ENCODE measurements at places on chromosomes 5 and 9.
A peak's percentile ranks its signal among the peaks of the same experiment; 100 is the strongest.

GRCh38 chr9:77926371-77926878, 105.2 kb downstream of the GNAQ start:
- no peak for DNase-seq

- DNase-seq = no peak
Measured at GRCh38 chr5:8396246-8396645, 527.3 kb downstream of the MTRR start.

DNA sequence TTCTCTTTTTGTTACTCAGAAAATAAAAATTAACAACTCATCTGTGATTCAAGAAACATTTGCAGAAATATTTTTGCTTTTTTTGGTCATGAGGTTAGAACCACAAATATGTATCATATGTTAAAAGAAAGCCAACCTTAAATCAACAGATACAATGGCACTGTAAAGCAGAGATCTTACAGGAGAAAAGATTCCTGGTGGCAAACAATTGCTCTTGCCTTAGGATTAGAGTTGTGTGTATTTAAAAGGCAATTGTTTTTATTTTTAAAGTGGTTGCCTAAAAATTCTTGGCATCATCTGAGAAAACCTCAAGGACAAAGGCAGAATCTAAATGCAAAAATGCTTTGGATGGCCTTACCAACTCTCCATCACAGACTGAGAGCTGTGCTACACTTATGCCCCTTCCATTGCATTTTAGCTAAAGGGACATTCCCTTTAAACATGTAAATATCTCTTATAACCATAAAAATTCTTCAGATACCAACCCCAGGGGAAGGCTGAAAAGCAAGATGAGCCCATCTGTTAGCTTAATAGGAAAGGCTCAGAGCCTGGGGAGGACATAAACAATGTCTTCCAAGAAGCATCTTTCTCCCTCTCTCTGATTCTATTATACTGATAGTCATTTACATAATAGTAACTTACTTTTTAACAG, 100.4 kb downstream of the FAM114A2 start:
- no peak for DNase-seq

GRCh38 chr5:35354751-35355150, 124.5 kb upstream of the PRLR start:
- no peak for DNase-seq

- no peak for DNase-seq
Measured at GRCh38 chr9:4225291-4226028, 74.4 kb downstream of the GLIS3 start.

GRCh38 chr5:166507810-166508425, 1783.5 kb upstream of the WWC1 start:
- DNase-seq = no peak

DNA sequence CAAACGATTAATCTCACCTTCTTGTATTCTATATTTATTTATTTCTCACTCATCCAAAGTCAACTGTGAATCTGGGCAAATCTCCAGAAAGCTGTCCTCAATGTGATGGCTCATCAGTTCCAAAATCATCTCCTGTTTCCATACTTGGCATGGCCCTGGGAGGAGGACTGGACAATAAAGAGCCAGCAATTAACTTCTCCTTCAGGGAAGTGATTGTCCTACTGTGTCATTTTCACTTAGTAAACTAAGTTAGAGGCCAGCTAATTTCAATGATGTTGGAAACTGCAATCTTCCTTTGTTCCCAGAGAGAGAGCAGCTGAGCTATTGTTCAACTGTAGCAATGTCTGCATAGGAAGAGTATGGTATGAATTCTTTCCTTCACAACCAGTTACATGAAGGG, 17.5 kb downstream of the CDH12 start:
- DNase-seq = no peak

DNA sequence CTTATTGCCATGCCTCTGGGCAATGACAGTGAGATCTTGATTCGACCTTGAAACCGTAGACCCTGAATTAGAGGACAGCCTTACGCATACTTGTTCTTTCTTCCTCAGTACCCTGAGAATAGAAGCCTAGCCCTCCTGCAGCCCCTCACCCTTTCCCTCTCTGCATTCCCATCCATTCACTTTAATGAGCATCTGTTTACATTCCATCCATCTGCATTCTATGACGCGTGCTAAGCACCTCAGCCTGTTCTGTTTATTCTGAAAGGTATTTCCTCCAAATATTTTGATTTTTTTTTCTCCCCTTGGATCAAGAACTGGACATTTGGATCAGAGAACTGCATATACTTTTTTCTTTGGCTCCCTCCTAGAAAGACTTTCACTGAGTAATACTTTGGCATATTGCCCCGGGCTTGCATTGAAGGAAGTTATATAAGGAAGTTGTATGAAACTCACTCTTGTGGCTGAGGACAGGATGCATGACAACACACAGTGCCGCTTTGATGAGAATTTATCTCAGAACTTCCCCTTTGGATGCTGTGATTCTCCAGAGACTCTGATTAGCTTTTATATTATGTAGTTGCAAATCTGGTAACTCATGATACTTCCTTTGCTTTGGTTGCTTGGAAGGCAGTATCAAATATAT, 15.7 kb downstream of the TMEM8B start:
- no peak for DNase-seq

- no peak for DNase-seq
Measured at GRCh38 chr9:108185613-108186012, 670.2 kb downstream of the ACTL7B start.

GRCh38 chr5:14917719-14918118, 46.1 kb upstream of the ANKH start:
- no peak for DNase-seq

DNA sequence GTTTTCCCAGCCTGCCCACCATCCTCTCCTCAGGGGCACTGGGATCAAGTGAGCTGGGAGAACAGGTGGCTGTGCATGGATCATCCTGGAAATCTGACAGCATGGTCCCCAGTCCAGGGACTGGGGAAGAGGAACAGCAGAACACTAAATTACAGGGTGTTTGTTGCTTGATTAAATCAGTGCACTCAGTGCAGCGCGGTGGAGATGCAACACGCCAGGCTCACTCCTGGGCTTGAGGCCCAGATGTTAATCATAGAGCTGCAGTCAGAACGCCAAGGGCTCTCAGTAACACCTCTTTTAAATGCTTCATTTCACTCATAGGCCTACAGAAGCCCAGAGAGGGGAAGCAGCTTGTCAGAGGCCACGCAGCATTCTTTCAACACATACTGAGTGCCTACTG, 14.2 kb upstream of the LARP1 start:
- DNase-seq = no peak

GRCh38 chr5:149048811-149049210, 14.1 kb downstream of the SH3TC2 start:
- DNase-seq = no peak

- no peak for DNase-seq
Measured at GRCh38 chr5:149881874-149882273, 62.7 kb downstream of the PDE6A start.

- no peak for DNase-seq
Measured at GRCh38 chr5:43357878-43358281, 44.7 kb upstream of the HMGCS1 start.

DNA sequence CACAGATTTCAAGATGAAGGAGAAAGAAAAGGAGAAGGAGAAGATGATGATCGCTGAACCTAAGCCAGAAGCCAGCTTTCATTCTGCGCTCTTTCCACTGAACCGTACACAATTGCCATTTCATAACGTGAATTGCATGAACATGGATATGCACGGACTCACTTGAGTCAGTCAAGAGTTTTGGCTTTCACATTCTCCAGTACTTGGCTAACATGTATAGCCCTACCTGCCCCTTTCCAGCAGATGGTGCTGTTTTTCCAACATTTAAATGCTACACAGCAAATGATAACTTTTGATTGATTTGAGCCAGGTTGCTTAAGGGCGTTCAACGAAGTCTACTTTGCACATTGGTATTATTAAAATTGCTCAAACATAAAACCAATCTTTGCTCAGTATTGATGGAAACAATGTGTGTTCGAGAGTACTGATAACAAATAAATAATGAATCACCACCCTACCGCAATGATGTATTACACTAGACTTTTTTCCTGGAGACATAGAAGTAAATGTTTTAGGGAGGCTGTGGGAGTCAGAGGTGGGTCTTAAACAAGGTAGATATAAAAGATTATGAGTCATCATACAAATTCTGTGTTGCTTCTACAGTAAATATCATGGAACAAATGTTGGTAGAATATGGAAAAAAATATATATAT, 196.4 kb downstream of the TRPM3 start:
- DNase-seq = peak; percentile 26

DNA sequence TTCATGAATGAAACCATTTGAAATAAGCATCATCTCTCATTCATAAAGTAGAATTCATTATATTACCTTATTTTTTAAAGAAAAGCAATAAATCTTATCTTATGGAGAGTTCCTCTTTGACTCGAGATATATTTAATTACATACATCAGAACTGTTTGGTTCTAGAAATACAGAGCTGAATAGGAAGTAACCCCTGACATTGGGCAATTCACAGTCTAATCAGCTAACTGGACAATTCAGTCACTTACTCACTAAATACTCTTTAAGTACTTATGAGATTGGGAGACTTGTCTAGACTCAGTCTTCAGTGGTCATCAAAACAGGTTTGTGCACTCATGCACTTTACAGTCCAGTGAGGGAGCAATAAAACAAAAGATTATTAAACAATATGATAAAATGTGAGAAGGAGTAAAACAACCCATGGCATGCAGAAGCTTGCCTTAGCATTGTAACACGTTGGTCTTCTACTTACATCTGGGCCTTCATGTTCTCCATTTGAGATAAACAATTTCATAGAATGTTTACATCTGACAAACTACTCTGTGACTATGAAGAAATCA, 11.5 kb upstream of the FBXO38 start:
- no peak for DNase-seq

DNA sequence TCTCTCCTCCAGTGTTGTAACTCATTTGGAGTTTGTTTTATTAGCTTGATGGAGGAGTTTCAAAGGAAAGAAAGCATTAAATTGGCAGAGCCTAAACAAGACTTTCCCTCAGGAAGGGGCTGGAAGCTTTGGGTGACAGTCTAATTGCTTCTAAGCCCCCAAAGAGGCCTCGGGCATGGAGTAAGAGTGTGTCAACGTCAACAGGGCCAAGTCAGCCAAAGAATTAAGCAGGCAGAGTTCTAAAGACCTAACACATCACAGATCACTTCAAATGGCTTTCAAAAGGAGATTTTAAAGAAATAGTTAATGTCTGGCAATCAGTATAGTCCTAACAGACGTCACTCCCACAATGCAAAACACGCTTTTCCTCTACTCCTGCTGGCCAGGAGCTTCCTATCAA, 234.5 kb downstream of the EFNA5 start:
- no peak for DNase-seq

GRCh38 chr5:14212838-14213237, 69.7 kb downstream of the TRIO start:
- no peak for DNase-seq

DNA sequence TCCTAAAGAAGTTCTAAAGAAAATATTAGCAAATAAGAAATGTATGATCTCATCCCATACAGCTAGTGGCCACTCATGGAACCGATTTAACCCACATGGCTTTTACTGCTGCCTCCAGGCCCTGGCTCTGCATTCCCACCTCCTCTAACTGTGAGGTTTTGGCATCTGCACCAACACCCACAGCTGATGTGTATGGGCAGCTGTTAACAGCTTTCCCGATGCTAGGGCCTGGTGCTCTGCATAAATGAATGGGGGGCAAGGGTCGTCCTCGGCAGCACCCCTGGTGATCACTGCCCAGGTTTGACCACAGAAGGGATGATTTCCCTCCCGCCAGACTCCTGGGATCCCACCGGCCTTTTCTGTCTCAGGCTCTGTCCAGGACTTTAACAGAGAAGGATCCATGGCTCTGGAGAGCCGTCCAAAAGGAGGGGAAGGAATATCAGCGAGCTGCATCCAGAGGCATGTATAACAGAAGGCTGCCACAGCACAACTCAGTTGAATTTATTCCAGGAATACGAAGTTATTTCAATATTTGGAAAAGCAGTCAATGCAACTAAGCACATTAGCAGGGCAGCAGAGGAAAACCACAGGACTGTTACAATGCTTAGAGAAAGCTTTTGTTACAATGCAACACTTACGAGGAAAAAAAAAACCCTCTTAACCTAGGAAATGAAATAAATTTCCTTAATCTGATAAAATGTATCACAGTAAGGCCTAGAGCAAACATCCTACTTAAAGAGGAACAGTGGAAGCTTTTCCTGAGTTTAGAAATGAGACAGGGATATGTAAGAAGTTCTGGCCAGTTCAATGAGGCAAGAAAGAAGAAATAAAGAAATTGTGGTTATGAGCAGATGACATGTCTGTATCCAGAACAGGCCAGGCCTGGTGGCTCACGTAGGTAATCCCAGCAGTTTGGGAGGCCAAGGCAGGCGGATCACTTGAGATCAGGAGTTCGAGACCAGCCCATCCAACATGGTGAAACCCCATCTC, 63.1 kb downstream of the NACC2 start:
- no peak for DNase-seq

Data from nephron progenitor cell (in vitro differentiated cells).